Activated CD4-positive, alpha-beta T cell treated with anti-CD3 and anti-CD28 coated beads, Interleukin-2, amount 50 U/mL, for 48 hours (primary cell): ENCODE measurements at places on chromosomes 11 and 22.

- peak; percentile 16 for DNase-seq
Observed at GRCh38 chr22:36776722-36777121, 803 bp upstream of the IFT27 start.

- no peak for DNase-seq
Observed at GRCh38 chr22:43415681-43416080, 3.9 kb downstream of the MPPED1 start.

GRCh38 chr11:120061761-120062560, 76.0 kb downstream of the TRIM29 start:
- DNase-seq = no peak

- DNase-seq = no peak
Observed at GRCh38 chr11:115450519-115450918, 53.7 kb downstream of the CADM1 start.

DNA sequence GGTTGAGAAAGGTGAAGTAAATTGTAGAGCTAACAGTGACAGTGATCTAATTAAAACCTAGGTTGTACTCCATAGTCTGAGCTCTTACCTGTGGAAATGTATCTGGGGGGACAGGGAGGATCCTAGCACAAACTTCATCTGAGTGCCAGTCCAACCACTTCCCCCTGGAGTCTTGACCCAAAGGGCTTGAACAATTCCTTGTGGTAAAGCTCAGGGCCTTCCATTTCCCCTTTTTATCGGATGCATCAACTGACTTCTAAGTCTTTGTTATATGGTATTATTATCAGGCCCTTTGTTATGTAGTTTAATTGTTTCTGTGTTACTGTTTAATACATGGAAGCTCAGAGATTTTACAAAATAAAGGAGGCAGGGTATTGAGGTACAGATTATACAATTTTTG, 140.2 kb upstream of the SESN3 start:
- no peak for DNase-seq

DNA sequence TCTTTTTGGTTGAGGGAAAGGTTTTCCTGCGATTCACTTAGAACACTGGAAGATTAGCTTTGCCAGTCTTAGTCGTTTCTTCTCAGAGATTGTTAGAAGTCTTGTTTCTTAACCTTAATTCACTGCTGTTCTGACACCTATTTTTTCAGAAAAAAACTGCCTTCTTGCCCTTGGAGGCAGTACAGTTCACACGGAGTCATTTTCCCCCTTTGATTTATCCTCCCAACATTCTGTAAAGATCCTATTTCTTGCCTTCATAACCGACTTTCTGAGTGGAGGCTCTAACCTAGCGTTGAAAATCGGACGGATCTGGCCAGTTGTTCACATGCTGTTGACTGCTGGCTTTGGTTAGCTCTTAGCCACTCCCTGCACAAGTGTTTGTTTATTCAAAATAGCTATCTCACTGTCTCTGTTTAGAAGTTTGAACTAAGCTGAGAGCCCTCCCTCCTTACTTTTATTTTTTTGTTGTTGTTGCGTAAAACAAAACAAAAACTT, 737 bp downstream of the BCL2L13 start:
- no peak for DNase-seq

GRCh38 chr22:17120281-17120680, 879 bp downstream of the TMEM121B start:
- DNase-seq = peak; percentile 64

- no peak for DNase-seq
Observed at GRCh38 chr11:32939046-32939445, 46.4 kb downstream of the QSER1 start.

DNA sequence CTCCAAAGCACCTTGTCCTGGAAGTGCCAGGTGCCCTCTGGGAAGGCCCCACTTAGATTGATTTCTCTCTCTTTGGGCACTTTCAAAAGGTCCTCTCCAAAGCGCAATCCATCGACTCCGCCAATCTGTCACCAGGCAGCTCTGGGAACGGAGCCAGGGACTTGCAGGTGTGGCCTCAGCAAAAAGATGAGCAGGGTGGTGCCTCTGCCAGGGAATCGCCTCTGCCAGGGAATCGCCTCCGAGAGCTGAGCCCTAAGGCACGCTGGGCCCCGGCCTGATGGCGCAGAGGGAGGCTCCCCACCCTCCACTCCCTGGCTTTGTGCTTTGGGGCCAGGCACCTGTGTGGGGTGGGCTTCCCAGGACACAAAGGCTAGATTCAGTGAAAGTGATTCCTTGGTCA, 1391.3 kb downstream of the TBC1D22A start:
- no peak for DNase-seq

DNA sequence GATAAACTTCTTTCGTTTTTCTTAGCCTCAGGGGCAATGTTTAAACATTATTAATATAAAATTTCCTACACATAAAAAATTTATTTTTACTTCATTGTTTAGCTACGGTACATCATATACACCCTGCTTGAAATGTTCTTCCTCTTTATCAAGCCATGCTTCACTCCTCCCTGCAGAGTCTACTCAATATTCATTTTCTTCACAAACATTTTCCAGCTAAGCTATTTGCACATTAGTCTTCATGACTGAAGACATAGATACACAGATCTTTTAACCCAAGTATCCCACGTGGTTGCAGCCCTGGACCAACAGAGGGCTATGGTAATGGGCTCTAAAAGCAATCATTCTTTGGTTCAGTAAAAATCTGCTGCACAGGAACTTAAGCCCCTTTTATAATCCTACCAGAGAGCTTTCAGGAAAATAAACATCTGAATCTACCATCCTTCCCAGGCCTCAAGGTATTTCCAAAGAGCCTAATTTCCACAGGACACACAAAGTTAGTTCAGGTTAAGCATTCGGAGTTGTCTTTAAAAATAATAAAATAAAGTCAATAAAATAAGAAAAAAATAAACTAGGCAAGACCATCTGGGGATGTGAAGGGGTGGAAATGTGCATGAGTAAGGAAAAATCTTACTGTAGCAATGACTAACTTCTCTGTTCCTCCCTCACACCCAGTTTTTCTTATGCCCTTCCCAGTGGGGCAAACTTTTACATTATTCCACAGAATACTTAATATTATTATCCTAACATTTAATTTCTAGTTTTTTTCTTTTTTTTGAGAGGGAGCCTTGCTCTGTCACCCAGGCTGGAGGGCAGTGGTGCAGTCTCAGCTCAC, 21.6 kb upstream of the OR6X1 start:
- no peak for DNase-seq

- DNase-seq = no peak
Observed at GRCh38 chr22:22164541-22165272, 79.9 kb upstream of the VPREB1 start.

DNA sequence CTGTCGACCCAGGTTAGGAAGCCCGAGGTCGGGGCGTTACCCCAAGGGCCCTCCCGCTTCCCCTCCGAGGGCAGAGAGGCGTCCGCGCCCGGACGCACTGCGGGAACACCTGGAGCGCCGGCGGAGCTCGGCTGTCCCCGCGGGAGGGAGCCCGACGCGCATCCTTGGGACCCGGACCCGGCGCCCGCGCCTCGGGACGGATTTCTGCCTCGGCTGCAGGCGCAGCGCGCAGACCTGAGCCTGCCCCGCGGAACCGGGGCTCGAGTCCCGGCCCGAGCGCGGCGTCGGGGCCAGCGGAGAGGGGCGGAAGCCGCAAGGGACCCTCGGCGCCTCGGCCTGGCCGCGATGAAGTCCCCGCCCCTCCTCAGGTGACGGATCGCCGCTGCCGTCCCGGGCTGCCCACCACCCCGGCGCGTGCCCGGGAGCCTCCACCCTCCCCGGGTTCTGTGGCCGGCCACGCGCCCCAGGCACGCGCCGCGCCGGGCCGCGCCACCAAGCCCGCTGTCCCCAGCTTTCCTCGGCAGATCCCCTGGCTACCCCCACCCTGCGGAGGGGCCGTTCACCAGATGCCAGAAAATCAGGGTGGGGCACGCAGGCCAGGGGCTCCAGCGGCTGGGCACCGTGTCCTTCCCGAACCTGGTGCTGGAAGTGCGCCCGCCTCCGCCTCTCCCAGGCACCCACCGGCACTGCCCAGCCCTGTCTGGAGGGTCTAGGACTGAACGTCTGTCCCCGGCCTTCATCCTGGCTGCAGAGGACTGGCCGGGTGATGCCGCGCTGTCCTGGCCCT, 410 bp downstream of the GLB1L3 start:
- peak; percentile 24 for DNase-seq

GRCh38 chr11:64150481-64151239, 15.3 kb downstream of the MACROD1 start:
- DNase-seq = no peak

DNA sequence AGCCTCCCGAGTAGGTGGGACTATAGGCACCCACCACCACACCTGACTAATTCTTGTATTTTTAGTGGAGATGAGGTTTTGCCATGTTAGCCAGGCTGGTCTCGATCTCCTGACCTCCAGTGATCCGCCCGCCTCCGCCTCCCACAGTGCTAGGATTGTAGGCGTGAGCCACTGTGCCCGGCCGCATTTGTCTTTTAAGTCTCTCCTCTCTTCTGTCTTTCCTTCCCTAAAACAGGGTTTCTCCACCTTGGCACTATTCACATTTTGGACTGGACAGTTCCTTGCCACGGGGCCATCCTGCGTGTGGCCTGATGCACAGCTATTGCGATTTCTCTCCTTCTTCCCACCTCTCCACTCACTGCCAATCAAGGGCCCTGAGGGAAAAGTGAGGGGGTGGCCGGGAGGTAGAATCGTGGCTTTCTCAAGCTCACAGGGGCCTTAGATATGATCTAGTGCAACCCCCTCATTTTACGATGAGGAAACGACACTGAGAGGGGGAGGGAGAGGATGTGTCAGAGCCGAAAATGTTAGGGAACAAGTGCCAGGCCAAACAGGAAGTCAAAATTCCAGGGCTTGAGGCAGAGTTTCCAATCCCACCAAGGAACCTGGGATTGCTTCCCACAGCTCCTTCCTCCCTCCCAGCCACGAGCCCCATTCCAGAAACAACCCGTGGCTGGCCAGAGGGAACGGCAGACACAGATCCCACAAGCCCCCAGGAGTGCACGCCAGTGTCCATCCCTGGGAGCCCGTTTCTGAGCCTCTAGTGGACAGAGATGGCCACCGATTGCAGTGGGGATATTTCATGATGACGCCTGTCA, 21.2 kb downstream of the SCGB1A1 start:
- DNase-seq = no peak

DNA sequence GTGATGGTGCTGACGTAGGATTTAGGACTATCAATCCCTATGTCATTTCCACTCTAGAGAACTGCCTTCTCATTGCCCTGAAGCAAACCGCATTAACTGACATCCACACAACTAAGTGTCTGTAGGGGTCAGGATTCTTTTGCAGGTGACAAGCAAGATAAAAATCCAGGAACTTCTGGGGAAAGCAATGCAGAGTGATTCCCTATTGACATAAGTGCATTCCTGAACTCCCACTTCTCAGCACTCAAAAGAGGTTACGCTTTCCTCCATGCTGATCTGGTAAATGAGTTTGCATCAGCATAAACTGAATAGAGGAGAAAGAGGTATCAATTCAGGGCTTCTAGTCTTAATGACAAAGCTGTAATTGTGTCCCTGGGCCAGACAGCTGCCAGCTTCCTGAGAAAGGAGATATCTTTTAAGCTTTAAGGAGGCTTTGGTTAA, 224.6 kb upstream of the ISX start:
- DNase-seq = no peak

DNA sequence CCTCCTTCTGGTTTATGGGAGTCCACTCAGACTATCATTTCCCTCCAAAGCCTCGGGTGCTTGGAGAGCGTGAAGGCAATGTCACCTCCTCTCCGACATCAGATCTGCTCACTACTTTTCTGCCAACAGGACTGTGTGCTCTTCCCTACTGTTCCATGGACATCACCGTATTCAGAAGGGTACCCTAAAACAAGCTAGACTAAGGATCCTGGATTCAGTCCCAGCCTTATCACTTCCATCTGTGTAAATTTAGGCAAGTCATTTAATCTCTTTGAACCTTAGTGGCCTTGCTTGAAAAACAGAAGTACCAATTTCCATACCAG, 78.2 kb downstream of the KCNC1 start:
- no peak for DNase-seq

GRCh38 chr11:1827931-1828330, 6.9 kb upstream of the SYT8 start:
- no peak for DNase-seq

DNA sequence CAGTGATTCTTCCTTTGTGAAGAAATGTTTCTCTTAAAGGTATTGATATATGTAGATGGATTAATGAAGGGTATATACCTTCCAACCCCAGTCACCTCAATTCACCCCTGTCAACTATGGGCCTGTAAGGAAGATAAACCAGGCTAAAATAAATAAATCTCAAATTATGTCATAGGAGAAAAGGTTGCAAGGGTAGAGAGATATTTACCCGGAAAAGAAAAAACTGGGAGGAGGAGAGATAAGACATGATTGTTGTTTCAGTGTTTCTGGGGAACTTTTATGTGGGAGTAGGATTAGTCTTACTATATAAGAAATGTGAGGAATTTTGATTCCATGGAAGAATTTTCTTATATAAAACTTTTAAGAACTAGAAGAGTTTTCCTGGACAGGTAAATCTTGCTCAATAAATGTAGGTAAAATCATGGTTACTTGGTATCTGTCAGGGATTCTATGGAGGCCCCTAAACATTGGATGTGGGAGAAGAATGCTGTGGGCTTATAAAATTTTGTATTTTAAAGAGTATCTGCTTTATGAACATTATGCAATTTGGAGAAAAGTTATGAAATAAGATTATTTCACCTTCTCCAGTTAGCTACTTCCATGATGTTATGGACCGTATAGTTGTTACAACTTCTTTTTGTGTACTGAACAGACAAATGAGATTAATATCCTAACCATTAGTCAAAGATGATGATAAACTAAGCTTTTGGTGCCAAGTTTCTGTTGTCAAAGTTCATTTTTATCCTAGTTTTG, 6.4 kb downstream of the YAP1 start:
- DNase-seq = no peak

DNA sequence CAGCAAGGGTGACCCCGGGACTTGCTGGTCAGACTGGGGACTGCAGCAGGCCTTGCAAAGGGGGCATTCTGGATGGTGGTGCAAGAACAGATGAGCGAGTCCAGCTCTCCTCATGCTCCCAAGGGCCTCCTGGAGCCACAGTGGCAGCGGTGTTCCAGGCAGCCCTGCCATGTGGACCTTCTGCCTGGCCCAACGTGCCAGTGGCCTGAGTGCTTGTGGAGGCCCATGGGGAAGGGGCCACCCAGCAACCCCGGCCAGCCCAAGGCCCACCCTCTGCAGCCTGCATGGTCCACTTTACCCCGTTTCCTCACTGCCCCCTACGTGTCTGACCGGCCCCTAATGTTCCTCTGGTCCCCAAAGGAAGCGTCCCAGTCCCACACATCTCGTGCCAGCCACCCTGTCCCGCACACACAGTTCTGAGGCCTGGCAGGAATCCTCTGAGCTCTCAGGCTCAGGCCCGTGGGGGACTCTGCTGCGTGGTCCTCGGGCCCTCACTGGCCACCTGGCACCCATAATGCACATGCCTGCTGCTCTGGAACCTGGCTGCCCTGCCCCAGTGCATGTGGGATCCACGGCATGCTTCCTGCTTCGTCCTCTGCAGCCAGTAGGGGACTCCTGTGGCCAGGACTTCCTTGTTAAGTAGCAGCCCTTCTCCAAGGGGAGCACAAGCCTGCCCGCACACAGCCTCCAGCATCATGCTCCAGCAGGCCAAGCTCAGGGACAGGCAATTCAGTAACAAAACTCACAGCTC, 85.5 kb downstream of the DGCR2 start:
- DNase-seq = no peak

GRCh38 chr11:13596611-13597326, 71.7 kb upstream of the FAR1 start:
- no peak for DNase-seq
